DMS 273 treated with DMSO at 0.1 percent for 48 hours (cell line): ENCODE measurements at places on chromosomes 7 and 10.

- DNase-seq: peak; percentile 68
Observed at GRCh38 chr10:109974504-109975191, 33.1 kb upstream of the ADD3 start.

- no peak for DNase-seq
Observed at GRCh38 chr7:65798111-65799075, 74.5 kb upstream of the VKORC1L1 start.

DNA sequence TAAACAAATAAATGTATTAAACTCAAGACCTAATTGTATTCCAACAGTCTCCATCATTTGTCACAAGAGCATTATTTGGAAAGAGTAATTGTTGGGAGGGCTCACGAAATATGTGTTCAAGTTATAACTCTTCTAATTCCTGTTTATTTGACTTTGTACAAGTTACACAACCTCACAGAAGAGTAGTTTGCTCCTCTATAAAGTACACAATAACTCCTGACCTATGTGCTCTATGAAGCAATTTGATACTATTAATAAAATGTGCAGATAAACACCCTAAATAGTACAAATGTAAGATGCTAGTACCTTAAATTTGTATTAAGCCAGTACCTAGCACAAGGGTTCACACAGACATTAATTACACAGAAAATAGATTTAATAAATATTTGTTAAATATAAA, 285.8 kb downstream of the LRRTM3 start:
- no peak for DNase-seq

GRCh38 chr7:19984231-19984632, 210.8 kb upstream of the TMEM196 start:
- no peak for DNase-seq

DNA sequence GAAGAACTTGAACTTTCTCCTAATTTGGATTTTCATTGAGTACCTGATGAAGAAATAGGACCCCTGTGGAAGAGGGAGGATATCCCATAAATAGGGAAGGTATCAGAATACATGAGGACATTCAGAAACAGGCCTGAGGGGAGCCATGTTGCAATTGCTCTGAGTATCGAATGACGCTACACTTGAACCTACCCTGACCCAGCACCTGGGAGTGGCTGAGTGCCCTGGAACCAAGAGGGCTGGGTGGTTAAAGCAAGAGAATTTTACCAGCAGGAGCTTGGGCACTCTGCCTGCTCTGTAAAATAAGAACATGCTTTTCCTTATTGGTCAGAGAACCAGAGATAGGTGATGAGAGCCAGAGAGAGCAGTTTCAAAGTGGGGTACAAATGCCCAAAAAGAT, 7.2 kb downstream of the NEUROD6 start:
- DNase-seq: no peak

GRCh38 chr7:130910949-130911944, 177.2 kb upstream of the KLF14 start:
- DNase-seq: no peak

- no peak for DNase-seq
Observed at GRCh38 chr7:100107125-100107737, 5.8 kb downstream of the AP4M1 start.

- DNase-seq: no peak
Observed at GRCh38 chr10:7896297-7896696, 78.0 kb downstream of the TAF3 start.

- no peak for DNase-seq
Observed at GRCh38 chr7:155878250-155878649, 66.0 kb upstream of the SHH start.

DNA sequence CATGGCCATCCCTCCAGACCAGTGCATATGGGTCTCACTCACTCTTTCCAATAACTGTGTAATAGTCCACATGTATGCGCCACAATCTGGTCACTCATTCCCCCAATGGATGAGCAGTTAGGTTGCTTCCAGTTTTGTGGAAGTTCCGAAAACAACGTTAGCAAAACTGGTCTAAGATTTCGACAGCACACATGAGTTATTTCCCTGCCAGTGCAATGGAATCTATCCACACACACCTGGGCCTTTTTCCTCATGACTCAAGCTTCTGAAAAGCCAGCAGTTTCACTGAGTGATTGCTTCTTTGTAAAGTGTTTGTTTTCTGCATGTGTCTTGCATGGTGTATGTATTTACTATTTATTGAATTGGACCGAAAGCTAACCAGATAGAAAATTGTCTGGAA, 58.8 kb upstream of the FHIP2A start:
- DNase-seq: no peak

DNA sequence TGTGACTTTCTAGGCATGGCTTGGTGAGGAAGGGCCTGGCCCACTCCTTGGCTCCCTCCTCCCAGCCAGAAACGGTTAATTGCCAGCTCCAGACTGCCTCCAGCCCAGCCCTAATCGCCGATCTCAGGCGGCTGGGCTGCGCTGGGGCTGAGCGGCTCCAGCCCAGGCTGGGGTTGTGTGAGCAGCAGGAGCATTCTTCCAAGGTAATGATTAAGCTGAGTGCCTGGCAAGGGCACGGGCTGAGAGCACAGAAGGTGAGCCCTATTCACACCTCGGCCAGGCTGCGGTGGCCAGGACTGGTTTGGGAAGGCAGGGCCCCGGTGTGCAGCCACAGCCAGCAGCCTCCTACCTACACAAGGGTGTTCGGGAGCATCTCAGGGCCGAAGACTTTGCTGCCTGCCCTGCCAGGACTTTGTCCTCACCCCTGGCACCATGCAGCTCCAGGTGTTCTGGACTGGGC, at the start of gene TMEM72:
Gene TMEM72 (plus strand): TSS at position 257 of the 460 bp plus-strand sequence. CDS start 176 bp downstream, at position 433.
- DNase-seq: no peak

GRCh38 chr7:39567294-39567693, 1.1 kb downstream of the YAE1 start:
- no peak for DNase-seq

- no peak for DNase-seq
Observed at GRCh38 chr7:109522585-109522984, 952.9 kb downstream of the DNAJB9 start.

DNA sequence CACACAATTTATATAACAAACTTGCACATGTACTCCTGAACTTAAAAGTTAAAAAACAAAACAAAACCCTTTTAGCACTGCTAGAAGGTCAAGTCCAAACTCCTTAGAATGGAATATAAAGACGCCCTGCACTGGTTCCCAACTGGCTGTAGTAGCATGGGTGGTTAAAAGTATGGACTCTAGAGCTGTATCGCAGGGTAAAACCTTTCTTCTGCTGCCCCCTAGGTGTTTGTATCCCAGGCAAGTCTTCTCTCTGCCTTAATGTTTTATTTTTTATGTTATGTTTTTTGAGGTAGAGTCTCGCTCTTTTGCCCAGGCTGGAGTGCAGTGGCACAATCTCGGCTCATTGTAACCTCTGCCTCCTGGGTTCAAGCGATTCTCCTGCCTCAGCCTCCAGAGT, 35.2 kb downstream of the LSMEM1 start:
- DNase-seq: no peak

DNA sequence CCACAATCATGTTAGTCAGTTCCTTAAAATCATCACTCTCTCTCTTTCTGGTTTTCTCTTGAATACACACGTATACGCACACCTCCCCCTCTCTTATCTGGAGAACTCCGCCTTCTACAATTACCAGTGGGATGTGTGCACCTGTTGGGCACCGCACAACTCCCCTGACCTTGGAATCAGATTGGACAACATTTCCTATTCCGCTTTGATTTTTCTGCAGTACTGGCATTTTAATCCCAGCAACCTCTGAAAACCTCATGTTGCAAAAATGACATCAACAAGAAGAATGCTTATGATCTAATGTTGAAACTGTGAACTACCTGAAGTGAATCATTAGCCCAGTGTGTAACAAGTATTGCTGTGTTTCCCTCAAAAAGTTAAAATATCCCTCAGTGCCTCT, 109.6 kb downstream of the KIAA1217 start:
- no peak for DNase-seq

GRCh38 chr10:3874990-3875841, 90.2 kb upstream of the KLF6 start:
- DNase-seq: no peak

- no peak for DNase-seq
Observed at GRCh38 chr10:94991243-94991888, 52.9 kb downstream of the CYP2C9 start.

- no peak for DNase-seq
Observed at GRCh38 chr10:10642751-10643150, 374.9 kb upstream of the CELF2 start.

DNA sequence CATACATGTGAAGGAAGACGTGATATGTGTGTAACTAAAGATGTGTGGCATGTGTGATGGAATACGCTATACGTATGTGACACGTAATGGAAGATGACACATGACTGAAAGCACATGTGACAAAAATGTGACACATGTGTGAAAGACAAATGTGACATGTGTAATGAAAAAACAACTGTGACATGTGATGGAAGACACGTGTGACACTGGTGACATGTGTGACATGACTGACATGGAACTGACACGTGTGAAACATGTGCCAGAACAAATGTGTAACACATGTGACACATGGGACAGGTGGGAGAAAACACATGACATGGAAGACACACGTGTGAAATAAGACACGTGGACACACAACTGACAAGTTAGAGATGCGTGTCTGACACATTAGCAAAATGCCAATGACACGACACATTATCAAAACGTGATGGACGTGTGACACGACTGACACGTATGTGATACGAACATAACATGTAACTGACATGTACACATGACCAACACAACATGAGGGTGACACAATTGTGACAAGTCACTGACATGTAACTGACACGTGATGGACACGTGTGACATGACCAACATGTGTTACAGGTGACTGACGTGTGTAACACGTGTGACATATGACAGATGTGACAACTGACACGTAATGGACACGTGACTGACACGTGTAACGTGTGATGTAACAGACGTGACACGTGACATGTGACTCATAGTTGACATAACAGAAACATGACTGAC, 24.4 kb downstream of the CRPPA start:
- DNase-seq: no peak

DNA sequence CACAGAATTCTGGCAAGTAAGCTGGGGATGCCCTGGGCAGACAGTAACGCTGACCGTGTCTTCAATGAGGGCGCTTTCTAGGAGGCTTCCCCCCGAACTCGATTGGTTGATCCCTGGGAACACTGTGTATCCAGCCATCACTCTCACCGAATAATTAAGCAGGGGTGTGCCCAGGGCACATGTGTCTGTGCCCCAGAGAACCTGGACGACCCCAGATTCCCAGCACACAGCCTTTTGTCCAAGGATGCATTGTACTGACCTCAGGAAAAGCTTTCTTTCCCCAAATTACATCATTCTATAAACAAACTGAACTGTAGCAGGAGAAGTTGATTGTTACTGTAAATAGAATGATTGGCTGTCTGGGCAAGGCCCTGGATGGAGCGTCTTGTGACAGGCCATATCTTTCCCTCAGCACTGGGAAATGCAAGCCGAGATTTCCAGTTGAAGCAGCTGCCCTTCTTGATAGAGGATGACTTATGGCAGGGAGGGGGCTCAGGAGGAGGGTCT, 6.6 kb upstream of the DEPP1 start:
- DNase-seq: no peak

DNA sequence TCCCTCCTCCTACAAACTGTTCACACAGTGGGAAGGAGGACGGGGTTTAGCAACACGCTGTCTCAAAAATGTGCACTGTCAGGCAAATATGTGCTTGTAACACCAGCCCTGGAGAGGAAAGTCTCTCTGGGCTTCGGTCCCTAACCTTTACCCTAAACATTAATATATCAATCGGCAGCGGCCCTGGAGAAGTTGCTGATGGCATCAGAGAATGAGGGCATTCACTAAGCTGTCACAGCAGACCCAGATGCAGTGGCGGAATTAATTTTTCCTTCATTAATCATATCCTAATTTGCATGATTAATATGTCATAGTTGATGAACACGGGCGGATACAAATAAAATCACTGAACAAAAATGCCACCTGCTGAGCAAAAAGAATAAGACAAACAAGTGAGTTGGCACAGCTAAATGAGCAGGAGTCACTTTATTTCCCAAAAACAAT, 45.2 kb upstream of the INSIG1 start:
- no peak for DNase-seq

GRCh38 chr7:143171697-143172096, 11.5 kb upstream of the TAS2R39 start:
- no peak for DNase-seq

DNA sequence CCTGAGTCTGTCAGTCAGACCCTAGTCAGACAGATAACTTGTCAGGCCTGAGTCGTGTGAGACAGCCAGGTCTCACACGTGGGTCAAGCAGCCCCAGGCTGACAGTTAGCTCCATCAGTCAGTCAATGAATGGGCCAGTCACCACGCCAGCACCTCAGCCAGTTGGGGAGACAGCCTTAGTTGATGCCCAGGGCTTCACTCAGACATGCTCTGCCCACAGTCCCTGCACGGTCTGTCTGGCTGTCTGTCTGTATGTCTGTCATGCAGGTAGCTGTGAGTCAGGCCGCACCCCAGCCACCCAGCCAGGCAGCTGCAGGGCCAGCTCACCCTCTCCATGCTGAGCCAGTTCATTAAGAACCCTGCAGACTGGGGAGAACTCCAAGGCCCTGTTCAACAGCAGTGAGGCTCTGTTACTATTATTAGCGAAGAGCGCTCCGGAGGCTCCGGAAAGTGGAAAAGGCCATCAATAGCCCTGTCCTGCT, 141.1 kb upstream of the PCBD1 start:
- no peak for DNase-seq

- no peak for DNase-seq
Observed at GRCh38 chr7:8228766-8229674, 32.9 kb downstream of the ICA1 start.

DNA sequence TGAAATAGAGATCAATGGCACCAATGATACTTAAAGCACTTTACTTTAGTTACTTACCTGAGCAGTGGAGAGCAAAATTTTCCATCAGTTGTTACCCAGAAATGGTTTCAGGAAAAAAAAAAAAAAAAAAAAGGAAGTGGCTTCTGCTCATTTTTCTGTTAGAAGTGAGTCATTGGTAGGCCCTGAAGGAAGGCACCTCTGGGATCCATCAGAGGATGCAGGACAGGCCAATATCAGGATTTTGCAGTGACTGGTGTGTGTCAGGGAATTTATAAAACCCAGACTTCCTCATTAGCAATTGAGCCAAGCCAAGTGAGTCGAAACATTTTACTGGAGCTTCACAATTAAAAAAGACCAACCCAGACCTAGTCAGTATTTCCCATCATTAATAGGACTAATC, 2.3 kb upstream of the SMIM30 start:
- no peak for DNase-seq

DNA sequence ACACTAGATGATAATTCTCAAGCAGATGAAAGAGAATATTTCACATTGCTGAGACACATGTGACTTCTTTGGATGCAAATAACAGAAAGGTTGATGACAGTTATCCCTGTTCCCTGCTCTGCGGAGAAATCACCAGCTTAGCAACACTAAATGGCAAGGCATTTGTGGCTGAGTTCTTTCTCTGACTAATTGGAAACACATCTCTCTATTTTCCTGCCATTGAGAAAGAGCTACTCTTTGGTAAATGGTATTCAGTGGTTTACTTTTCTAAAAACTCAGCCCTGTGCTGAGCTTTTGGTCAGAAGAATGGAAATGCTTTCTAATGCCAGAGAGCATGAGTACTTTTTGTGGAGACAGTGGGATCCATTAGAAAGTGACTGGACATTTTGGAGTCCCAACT, 771.4 kb downstream of the LRMDA start:
- no peak for DNase-seq
